ENCODE measurements at places on chromosomes 7 and 10. TPM values are rescaled to one million over a fixed set of nuclear protein-coding genes. Genes with fewer than 3 reads are reported as not detected.

Gene ANKRD61
- not detected for total RNA-seq

Gene BICC1
- 105 TPM for total RNA-seq

Gene C10orf120
- not detected for total RNA-seq

Gene FFAR4
- not detected for total RNA-seq

Gene LIPM
- not detected for total RNA-seq

Gene ARL4A
- total RNA-seq: 14.5 TPM

Gene UBE2D1
- total RNA-seq: 17.3 TPM

Measured in cardiac ventricle fibroblast (primary cell).